ENCODE measurements at places on chromosomes 4 and X.

DNA sequence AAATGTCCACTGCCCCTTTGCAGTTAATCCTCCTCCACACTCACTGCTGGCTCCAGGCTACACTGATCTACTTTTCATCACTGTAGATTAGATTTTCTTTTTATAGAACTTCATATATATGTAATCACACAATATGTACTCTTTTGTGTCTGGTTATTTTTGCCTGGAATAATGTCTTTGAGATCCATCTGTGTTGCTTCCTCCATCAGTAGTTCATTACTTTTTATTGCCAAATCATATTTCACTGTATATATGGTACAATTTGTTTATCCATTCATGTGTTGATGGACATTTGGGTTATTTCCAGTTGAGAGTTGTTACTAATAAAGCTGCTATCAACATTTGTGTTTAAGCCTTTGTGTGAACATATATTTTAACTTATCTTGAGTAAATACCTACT, 126.4 kb upstream of the SMIM10 start:
- DNase-seq = no peak

DNA sequence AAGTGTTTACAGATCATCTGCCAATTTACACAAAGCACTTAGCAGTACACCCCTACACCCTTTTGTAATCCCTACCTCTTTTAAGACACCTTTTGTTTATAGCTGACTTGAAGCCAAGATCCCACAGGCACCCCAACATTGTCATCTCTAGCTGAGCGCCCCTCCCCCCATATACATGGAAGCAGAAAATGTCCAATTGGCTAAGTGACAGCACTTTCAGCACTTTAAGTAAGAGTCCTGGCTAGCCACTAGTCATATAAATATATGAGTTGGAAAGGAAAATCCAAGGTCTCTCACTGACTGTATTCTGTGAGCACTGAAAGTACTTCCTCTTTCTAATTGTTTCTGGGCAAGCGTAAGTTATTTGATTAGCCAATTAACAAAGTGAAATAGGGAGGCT, 108.2 kb downstream of the NSUN7 start:
- DNase-seq = no peak

DNA sequence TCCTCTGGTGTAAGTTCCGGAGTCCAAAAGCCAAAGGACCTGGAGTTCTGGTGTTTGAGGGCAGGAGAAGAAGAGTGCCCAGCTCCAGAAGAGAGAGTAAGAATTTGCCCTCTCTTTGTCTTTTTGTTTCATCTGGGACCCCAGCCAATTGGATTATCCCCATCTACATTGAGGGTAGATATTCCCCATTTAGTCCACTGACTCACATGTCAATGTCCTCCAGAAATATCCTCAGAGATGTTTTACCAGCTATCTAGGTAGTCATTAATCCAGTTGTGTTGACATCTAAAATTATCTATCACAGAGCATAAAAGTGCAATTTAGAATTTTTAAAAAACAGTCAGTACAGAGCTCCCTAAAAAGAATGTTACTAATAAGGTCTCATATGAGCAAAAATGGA, 132.9 kb upstream of the TMEM47 start:
- no peak for DNase-seq

DNA sequence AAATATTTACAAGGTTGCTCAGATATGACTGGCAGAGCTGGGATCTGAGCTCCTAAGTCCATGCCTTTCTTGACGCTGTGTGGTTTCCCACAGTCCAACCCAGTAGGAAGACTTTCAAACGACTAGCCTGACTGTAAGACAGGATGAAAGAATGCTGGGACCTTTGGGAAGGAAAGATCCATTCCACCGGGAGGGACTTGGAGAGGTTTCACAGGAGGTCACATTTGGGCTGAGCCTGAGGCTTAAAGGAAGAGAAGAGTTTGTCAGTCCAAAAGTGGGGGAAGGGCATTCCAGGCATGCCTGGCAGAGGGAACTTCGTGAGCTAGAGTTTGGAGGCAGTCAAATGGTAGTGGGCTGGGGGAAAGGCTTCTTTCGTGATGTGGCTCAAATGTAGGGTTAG, 1.5 kb downstream of the STARD8 start:
- DNase-seq = no peak

DNA sequence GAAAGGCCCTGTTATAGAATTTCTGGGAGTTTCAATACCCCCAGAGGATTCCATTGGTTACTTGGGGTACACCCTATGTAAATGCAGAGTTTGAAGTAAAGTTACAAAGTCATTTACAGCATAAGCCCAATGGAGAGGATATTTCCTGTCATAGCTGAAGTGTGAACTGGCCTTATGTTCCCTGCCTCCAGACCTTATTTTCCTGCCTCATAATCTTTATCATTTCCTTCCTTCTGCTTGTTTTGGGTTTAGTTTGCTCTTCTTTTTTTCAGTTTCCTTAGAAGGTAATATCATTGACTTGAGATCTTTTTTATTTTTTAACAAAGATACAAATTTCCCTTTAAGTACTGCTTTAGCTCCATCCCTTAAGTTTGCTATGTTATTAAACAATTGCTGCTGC, 85.4 kb downstream of the PPEF1 start:
- no peak for DNase-seq

- DNase-seq = no peak
These were observed 365.9 kb downstream of the CXXC4 start for GRCh38 chr4:104128850-104129213.

GRCh38 chr4:30354605-30355004, 365.6 kb upstream of the PCDH7 start:
- DNase-seq = no peak

DNA sequence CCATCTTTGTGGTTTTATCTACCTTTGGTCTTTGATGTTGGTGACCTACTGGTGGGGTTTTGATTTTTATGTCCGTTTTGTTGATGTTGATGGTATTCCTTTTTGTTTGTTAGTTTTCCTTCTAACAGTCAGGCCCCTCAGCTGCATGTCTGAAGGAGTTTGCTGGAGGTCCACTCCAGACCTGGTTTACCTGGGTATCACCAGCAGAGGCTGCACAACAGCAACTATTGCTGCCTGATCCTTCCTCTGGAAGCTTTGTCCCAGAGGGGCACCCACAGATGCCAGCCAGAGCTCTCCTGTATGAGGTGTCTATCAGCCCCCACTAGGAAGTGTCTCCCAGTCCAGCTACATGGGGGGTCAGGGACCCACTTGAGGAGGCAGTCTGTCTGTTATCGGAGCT, 199.3 kb upstream of the WDFY3 start:
- DNase-seq = no peak

DNA sequence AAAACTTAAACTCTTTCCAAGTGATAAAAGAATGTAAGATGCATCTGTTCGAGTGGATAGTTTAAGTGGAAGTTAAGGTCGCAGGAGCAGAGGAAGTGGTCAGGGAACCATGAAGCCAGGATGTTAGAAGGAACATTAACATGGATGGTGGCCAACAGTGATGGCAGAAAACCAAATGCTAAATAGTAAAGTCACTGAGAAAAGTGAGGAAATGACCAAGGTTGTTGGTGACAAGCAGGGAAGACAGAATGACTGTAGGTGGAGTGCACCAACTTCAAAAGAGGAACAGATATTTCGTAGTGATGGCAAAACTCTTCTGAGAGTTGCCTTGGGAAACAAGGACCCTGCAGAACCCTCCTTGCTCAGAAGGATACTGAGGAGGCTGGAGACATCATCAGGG, 226.2 kb downstream of the PALLD start:
- no peak for DNase-seq

DNA sequence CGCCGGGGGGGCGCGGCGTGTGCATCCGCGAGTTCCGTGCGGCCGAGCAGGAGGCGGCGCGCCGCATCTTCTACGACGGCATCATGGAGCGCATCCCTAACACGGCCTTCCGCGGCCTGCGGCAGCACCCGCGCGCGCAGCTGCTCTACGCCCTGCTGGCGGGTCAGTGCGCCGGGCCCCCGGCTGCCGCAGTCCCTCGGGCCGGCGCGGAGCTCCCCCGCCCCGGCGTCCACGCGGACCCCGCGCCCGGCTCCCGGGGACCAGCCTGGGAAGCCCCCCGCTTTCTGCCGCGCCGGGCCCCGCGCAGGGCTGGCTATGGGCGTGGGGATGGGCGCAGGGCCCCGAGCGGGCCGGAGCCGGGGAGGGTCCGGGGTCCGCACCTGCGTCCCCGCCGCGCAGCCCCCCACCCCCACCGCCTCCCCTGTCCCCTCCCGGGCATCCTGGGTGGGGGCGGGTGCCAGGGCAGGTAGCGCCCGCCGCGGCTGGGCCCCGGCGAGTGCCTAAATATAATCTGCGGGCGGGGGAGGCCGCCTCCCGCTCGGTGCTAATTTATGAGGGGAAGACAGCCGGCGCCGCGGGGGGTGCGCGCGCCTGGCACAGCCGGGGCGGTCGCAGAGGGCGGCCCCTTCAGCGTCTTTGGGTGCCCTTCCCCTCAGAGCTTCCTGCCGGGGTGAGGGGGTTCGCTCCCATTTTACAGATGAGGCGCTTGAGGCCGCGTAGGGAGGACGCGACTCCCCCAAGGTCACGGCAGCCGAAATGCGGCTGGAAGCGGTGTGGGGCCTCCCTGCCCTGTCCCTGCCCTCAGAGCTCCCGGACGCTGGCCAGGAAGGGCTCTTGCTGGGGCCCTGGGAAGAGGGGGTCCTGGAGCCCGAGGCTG, 837 bp downstream of the NAT8L start:
- DNase-seq = no peak

DNA sequence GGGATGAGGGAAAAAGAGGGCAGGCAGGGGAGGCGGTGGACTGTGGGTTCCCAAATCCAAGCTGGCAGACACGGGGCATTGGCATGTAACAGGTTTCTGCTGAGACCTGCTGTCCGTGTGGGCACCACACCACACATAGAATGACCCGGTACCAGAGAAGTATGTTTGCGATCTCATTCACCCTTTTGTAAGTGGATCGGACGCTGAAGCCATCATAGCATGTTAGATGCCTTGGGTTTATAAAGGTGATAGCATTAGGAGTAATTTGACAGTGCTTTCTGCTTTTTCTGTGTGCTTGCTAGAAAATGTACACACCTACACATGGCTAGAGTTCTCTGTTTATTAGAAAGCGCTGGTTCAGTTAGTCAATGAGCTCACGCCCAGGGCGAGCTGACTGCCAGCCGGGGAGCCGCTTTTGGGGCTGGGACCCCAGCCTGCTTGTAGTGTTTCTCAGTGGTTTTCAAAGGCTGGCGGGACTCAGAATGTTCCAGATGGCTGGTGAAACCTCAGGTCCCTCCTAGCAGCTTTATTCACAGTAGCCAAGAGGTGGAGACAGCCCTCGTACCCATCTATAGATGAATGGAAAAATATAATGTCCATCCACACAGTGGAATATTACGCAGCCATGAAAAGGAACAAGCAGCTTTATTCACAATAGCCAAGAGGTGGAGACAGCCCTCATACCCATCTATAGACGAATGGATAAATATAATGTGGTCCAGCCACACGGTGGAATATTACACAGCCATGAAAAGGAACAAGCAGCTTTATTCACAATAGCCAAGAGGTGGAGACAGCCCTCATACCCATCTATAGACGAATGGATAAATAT, 579 bp downstream of the IL3RA start:
- DNase-seq = no peak

- no peak for DNase-seq
These were observed 52.1 kb upstream of the NDST4 start for GRCh38 chr4:115165503-115165902.

GRCh38 chrX:37816766-37817165, 30.6 kb downstream of the DYNLT3 start:
- no peak for DNase-seq

DNA sequence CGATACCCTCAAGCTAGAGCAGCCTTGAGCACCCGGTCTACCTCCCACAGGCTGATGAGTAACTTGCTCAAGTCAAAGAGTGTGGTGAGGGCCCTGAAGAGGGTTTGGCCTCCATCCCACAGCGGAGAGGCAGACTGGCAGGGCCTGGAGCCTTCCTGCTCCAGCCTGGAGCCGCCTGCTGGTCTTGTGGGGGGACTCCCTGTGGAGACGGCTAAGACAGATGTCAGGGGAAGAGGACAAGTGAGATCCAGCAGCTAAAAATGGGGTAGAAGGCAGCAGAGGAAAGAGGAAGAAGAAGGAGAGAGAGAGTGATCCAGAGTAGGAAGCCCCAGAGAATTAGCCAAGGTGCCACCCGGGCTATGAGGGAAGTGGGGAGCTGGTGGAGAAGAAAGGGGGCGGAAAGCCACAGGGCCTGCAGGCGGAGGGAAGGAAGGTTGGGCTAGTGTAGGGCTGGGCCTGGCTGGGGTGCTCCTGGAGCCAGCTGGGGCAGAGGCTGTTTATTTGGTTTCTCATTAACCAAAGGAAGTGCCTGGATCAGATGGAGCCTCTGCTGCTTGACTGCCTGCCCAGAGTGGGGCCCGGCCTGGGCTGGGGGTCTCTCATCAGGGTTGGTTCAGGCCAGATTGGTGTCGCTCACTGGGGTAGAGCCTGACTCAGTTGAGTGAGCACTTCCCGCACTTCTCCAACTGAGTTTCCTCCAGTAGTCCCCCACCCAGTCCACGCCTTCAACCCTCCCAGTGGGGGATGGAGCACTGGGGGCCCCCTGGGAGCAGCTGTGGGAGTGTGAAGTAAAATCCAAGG, 14.2 kb downstream of the EFNB1 start:
- no peak for DNase-seq

DNA sequence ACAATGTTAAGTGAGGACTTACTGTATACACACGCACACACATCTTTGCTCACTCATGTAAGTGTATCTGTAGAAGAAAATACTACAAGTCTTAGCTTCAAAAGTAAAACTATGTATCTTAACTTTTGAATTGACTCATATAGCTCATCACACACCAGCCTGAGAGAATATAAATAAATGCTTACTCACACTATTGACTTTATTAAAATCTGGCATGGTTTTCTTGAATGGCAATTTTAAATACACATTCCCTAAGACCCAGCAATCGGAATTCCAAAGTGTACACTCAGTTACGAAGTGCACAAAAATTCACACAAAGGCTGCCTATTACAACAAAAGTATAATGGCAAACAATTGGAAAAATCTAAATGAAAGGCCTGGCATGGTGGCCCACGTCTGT, 2.0 kb downstream of the ERCC6L start:
- no peak for DNase-seq

- no peak for DNase-seq
These were observed 4.3 kb upstream of the TSPAN5 start for GRCh38 chr4:98662626-98663225.

- no peak for DNase-seq
These were observed 61.2 kb downstream of the METTL14 start for GRCh38 chr4:118746251-118746919.

- no peak for DNase-seq
These were observed 211.9 kb downstream of the DCAF12L2 start for GRCh38 chrX:125954236-125954635.

GRCh38 chr4:108372681-108373080, 203.9 kb upstream of the LEF1 start:
- no peak for DNase-seq
